ENCODE measurements at places on chromosomes 1 and 21.

DNA sequence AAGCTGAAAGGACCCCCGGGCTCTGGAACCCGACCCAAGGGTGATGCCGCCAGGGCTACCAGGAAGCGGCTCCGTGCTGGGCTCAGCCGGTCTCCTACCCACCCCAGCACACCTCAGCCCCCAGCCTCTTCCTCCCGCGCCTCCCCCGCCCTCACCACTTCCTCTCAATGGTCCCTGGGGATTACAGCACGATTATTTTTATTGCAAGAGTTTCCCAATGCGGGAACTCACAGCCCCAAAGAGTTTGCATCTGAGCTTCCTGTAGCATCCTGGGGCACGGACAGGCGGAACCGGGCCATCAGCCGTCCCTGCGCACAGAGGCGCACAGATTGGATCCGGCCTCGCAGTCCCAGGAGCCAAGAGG is 8.7 kb upstream of the SLX9 start:
- no peak for DNase-seq

- DNase-seq, result no peak
Observed at GRCh38 chr1:17306921-17307320, 1.1 kb upstream of the PADI4 start.

- DNase-seq, result no peak
Observed at GRCh38 chr1:78102082-78102481, 56.3 kb downstream of the GIPC2 start.

DNA sequence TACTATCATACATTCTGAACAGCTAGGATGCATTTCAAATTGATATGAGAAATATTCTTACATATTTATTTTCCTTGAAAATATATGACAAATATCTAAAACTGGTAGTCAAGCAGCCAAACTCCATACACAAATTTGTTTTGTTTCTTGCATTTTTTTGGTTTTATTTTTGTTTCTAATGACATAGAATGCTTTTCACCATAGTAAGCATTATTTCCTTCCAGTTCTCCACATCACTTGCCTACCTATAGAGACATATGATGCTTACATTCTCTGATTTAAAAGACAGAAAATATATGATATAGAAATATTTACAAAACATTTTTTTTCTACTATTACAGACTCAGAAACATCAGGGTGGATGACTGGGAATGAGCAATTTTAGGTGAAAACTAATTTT is 726.4 kb upstream of the ADGRL4 start:
- no peak for DNase-seq

GRCh38 chr1:41286992-41287391 is 44.9 kb upstream of the SCMH1 start:
- no peak for DNase-seq

DNA sequence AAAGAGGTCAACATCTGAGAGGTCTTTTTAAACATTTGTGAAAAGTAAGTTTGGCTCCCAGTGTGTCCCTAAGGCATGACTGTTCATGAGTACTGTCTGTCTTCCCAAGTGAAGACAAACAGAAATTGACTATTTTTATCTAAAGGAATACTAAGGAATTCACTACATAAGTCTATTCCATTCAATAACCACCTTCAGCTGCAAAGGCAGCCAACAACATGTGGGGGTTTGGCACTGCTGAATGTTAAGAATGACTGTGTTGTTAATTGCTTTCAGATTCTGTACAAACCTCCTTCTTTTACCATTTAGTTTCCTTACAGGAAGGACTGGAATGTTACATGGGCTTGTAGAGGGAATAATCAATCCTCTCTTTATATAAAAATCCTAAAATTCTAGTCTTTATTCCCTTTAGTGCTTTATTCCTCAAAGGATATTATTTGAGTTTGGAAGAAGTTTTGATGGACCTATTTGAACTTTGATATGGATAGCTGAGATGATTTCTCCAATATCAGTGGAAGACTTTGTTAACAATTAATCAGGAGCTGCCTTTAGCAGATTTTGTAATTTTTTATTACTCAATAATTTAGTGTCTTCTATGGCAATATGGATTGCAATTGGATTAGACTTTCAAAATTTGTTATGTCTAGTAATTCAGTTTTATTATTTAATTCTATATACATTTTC is 201.7 kb upstream of the CHRM3 start:
- no peak for DNase-seq

GRCh38 chr1:181112071-181112929 is 23.8 kb downstream of the IER5 start:
- DNase-seq, result no peak

DNA sequence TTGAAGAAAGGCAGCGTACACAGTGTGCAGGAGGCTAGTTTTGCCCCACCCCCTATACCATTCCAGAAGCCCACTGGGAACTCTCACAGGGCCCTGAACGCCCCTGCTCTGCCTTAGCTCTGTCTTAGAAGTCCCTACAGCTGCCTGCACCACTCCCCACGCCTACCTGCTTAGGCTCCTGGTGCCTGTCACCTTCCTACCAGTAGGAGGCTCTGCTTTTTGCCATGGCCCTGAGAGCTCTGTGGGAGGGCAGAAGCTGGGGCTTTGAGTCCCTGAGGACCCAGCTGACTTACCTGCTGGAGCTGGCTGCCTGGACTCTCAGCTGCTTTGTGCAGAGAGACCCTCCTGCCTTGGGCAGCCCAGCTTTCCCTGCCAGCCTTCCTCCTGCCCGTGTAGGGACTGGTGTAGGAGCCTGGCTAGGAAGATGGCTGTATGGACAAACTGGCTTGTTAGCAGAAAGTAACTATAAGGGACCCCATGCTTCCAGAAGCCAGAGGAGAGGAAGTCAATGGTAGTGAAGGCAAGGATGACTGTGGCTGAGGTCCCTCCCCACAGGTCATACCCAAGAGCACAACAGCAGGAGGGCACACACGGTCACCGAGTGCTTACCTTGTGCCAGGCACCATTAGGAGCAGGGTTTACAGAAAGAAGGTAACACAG is 9.8 kb upstream of the CELSR2 start:
- no peak for DNase-seq

DNA sequence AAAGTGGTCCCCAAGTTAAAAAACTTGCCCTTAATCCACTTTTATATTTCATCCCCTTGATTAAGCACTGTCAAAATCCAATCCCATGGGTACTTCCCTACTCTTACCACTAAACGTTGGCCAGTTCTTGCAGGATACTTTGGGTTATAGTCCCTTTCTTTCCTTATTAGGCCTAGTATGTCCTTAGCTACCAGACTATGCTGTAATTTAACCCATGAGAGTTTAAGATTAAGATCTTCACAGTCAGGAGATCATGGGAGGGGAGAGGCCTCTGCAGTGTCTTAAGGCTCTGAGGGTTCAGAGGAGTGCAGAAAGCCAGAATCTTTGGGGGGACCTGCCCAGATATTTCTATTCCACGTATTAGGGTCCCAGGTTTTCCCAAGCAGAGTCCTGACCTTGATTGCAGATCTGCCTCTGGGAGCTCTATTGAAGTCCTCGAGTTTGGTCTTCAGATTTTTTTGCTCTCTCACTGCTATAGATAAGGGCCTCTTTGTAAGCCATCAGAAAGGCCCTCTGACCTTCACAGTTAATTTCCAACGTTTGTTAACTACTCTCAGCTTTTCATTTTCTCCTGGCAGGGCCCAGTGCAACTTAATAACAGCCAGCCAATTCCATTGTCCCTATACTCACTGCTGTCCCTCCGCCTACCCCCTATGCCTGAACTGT is 9.0 kb upstream of the CGN start:
- DNase-seq, result no peak

GRCh38 chr1:39395357-39395831 is 96.0 kb upstream of the BMP8A start:
- no peak for DNase-seq

GRCh38 chr1:159699653-159700052 is 14.7 kb downstream of the CRP start:
- DNase-seq, result no peak

DNA sequence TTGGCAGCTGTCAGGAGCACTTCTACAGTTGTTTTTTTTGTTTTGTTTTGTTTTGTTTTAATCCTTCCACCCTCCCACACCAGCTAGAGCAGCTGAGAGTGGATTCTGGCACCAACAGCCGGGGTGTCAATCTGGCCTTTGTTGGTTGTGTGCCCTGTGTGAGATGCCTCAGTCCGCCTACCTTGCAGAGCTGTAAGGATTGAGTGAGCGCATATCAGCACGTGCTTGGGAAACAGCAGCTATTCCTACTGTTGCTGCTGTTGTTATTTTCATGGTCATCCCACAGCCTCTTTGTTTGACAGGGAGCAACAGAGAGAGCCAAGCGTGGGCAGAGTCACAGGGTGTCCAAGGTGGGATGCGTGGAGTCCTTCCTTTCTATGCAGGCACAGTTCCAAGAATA is 50.4 kb downstream of the PGBD5 start:
- no peak for DNase-seq

DNA sequence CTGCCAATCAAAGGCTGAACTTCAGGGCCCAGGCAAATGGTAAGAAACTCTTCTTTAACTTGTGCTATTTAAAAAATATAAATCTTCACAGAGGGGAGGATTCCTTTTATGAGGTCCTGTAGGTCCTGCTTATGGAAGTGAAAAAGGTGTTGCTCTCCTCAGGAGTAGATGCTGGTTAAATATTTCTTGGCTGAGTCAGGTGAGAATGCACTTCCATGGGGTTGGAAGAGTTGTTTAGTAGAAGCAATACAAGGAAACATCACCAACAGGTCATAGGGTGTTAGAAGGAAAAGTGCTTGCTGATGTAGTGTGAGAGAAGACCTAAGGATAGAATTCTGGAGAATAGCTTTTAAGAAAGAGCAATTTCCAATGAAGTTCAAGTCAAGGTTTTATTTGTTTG is 42.2 kb upstream of the ATP1A1 start:
- DNase-seq, result no peak

DNA sequence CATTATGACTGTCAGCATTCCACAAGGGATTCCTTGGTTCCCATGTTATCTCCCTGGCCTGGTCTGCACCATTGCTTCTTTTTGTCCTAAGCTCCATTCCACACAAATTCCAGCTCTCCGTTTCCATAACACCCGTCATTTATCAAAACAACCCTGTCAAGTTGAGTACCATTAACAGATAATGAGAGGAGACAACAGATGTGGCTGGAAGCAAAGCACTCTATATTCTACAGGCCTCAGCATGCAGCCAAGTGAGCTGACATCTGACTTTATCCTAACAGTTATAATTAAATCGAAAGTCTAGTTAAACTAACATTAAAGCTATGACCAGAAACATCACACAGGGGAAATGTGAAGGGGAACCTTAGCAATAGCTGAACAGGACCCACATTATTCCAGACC is 110.4 kb downstream of the RERE start:
- no peak for DNase-seq

DNA sequence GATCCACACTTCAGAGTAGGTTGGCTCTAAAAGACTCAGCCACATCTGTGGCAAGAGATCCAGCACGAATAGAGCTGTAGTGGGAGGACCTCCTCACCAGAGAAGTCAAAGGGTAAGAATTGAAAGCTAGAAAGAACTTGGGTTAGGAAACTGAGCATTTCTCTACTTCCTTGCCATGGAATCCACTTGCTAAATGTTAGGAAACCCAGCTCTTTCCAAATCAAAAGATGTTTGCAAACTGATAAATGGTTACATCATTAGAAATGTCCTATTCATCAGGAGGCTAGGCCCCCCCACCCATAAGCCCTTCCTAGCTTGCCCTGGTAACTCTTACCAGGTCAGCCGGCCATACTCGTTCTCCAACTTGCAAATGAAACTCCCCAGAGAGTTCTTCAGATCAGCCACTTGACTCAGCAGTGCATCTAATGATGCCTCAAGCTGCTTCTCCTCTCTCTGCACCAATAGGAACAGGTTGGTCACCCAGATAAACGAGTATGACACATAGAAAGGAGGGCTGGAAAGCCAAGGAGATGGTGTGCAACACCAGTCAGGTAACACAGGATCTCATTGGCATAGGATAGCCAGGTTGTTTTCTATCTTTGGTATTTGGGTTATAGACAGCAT is 1.5 kb downstream of the MED8 start:
- no peak for DNase-seq

- no peak for DNase-seq
Observed at GRCh38 chr1:25118546-25118945, 113.8 kb downstream of the SYF2 start.

- DNase-seq, result no peak
Observed at GRCh38 chr1:222457513-222457912, 90.4 kb downstream of the HHIPL2 start.

DNA sequence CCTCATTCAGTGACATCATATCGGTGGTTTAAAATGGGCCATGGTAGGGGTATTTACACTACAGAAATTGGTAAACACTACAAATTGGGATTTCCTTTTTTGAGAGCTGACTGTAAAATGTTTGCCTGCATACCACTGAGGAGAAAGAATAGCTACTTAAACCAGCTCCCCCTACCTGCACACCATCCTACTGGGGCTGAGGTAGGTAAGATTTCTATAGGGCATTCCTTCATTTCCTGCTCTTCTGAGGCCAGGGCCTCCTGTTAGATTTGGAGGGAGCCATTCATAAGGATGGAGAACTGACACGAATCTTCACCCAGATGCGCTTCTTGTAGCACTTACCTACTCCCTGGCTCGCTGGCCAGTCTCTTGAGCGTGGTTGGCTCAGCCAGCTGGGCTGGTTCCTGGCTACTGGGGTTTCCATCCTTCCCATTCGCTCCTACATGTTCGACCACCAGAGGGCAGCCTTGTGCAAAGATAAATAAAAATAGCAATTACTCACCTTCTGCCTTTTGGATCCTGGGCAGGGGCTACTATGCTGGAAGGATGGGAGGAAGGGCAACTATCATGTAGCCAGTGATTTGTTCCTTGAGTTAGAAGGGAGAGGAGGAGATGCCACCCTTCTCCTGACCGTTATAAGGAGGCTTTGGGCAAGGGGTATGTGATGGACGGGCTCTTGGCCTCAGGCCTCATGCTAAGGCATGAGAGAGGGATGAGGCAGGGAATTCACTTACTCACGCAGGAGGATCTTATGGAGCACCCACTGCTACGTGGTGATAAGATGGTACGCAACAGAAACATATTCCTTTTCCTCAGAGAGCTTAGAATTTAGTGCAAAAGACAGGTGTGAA is 10.7 kb downstream of the OPTC start:
- DNase-seq, result peak; percentile 55

DNA sequence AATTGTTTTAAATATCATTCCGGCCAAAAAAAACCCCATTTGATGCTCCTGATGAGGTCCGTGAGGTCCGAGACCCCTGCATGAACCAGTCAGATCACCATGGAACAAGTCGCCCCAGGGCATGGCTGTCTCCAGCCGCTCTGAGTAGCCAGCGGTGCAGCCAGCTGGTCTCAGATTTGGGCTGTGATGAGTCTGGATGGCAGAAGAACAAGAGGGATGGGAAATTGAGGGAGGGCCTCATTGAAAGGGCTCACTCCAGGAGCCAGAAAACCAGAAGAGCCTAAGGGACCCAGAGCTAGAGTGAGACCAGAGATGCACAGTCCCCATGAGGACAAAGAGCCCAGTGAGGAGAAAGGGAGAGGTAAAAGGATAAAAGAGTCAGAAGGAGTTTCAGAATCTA is 174.0 kb downstream of the TOMM20 start:
- DNase-seq, result no peak

DNA sequence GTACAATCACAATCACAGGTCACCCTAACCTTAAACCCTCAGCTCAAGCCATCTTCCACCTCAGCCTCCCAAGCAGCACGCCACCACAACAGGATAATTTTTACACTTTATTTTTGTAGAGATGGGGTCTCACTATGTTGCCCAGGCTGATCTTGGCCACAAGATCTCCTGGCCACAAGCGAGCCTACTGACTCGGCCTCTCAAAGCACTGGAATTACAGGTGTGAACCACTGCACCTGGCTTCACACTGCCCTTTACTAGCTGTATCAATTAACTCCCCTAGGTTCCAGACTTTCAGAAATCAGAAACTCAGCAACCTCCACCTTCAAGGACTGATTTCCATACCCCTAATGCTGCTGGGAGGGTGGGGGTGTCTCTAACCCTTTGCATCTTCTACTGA is 37.0 kb downstream of the NUP133 start:
- DNase-seq, result no peak

GRCh38 chr1:85611856-85612255 is 31.3 kb downstream of the CCN1 start:
- no peak for DNase-seq

Measured in stimulated activated CD8-positive, alpha-beta memory T cell treated with anti-CD3 and anti-CD28 coated beads, Interleukin-4, amount 100 ng/mL, for 1 hour (primary cell).